Naive thymus-derived CD4-positive, alpha-beta T cell (primary cell): ENCODE measurements at places on chromosomes 16 and 17. TPM values are rescaled to one million over a fixed set of nuclear protein-coding genes. Genes with fewer than 3 reads are reported as not detected.

Gene LLGL2
- 26.5 TPM for total RNA-seq

Gene TRPV3
- total RNA-seq: 0.64 TPM

DNA sequence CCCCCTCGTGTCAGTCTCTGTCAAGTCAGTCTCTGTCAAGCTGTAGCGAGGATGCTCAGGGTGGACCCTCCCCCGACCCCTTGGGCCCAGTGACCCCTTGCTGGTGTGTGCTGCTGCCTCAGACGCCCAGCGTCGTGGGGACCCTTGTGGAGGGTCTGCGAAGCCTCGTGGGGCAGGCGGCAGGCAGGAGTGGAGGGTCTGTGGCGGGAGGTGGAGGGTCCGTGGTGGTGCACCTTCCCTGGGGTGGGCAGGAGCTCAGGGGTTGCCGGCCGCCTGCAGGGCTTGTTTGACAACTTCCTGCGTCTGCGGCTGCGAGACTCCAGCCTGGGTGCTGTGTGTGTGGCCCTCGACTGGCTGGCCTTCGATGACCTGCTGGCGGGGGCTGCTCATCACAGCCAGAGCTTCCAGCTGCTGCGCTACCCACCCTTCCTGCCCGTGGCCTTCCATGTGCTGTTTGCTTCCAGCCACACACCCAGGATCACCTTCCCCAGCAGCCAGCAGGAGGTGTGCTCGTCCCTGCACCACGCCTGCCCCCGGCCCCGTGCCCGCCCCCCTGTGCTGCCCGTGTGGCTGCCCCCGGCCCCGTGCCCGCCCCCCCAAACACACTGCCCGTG is 5.6 kb downstream of the GNG13 start:
- no peaks in the 10 kb centered on the region for H3K27me3 ChIP-seq
- H3K4me3 ChIP-seq: no peak overlapping the region
- H3K4me1 ChIP-seq: no peaks in the 10 kb centered on the region
- H3K36me3 ChIP-seq: peaks cover 18% of the 10 kb centered on the region
- no peak for DNase-seq

DNA sequence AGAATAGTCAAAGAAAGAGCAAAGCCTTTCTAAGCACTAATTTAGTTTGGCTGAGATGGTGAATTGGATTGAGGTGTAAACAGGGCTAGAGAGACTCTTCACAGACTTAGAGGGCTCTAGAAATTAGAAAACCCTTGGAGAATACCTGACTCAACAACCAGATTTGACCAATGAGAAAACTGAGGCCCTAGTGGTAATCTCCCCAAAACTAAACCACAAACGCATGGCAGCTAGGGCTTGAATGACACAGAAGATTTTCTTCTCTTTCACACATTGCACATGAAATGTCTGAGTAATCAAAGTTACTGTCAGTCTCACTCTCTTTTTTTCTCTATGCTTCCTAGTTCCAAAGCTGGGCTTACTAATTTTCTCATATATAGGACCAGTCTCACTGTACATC is 314.5 kb upstream of the KCNJ16 start:
- H3K4me3 ChIP-seq: no peak overlapping the region
- H3K36me3 ChIP-seq: no peaks in the 10 kb centered on the region
- H3K4me1 ChIP-seq: no peaks in the 10 kb centered on the region
- H3K27me3 ChIP-seq: no peaks in the 10 kb centered on the region
- no peak for DNase-seq

DNA sequence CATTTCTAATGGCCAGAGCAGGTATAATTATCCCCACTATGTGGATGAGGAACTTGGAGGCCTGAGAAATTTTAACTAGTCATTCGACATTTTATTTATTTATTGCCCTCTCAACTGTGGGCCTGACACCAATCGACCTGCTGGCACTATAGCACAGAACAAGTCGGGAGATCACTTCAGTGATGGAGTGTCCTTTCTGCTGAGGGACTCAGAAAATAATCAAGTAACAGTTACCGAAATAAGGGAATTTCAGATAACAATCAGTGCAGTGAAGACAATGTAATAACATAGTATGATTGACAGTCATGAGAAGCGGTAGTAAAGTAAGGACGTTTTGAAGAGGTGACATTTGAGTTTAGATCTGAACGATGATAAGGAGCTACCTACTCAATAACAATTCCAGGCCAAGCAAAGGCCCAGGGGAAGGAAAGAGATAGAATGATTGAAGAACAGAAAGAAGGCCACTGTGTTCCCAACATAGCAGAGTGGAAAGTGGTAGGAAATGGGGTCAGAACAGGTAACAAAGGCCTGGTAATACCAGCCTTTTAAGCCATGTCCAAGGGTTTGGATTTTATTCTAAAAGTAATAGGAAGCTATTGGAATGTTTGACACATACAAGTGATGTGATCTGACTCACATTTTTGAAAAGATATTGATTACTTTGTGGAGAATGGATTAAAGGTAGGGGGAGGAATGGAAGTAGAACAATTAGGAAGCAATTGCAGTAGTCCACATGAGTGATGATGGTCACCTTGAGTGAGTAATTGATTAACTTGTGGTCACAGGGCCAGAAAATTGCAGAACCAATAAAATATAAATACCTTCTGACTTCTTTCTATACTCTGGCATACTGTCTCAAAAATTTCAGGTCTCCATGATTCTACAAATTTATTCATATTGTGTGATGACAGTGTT is 1.4 kb downstream of the STXBP4 start:
- peak overlapping the region; percentile 98 for H3K4me3 ChIP-seq
- H3K36me3 ChIP-seq: no peaks in the 10 kb centered on the region
- peak overlapping the region; percentile 85 for H3K27ac ChIP-seq
- peaks cover 15% of the 10 kb centered on the region for H3K4me1 ChIP-seq
- no peaks in the 10 kb centered on the region for H3K27me3 ChIP-seq

DNA sequence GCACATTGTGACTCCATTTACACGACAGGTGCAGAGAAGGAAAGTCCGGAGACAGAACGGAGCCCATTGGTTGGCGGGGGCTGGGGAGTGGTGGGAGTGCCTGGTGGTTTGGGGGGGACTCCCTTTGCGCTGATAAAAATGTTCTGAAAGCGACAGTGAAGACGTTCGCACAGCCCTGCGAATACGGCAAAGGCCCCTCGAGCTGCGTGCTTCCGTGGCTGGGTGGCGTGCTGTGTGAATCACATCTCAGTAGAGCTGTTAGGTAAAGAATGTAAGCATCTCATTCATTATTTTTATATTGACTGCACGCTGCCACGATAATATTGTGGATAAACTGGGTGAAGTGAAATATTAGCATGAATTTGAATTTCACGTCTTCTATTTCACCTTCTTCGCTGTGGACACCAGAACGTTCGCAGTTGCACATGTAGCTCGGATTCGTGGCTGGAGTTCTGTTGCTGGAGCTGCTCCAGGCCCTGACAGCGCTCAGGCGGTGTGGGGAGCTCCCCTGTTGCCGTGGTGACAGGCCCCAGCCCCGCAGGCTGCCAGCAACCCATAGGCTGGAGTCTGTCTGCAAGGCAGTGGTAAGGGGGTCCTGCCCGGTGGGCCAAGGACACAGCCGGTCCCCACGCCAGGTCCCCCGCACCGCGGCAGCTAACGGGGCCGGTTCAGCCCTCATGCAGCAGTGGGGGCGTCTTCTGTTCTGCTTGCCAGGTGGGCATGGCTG is 44.6 kb downstream of the SOX8 start:
- no peak for DNase-seq
- no peaks in the 10 kb centered on the region for H3K4me1 ChIP-seq
- H3K27ac ChIP-seq: no peak overlapping the region
- no peaks in the 10 kb centered on the region for H3K36me3 ChIP-seq
